ENCODE measurements at places on chromosomes 16 and 17.

DNA sequence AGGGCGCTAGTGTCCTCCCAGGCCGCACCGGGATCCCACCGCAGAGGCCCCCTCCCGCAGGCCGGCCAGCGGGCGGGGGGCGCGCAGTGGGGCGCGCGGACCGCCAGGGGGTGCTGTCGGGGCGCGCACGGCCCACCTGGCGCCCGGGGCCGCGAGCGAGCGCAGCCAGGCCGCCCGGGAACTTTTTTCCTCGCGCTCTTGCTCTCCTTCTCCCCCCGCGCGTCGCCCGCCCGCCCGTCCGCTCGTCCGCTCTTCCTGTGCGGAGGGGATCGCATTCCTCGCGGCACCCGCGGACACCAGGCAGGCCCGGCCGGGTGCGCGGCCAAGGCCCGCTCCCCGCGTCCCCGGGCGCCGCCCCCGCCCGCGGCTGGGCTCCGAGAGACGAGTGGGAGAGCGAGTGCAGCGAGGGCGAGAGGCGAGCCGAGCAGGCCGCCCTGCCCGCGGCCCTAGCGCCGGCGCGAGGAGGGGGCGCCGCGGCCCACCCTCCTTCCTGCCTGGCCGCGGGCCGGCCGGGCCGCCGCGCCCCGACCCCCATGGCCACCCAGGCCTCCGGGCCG lies at the start of gene RAI1:
Gene RAI1, plus strand, starts transcription at position 272 of the 557 bp plus-strand sequence. CDS start 111,491 bp downstream, outside the sequence.
- no peak for DNase-seq

- no peak for DNase-seq
These were observed 52.9 kb downstream of the SNX11 start for GRCh38 chr17:48160177-48161081.

GRCh38 chr16:3508736-3509135 lies 7.9 kb downstream of the CLUAP1 start:
- no peak for DNase-seq

GRCh38 chr16:31107465-31107867 lies 720 bp upstream of the BCKDK start:
- DNase-seq: no peak

- no peak for DNase-seq
These were observed 27.7 kb downstream of the USP7 start for GRCh38 chr16:8935989-8936388.

DNA sequence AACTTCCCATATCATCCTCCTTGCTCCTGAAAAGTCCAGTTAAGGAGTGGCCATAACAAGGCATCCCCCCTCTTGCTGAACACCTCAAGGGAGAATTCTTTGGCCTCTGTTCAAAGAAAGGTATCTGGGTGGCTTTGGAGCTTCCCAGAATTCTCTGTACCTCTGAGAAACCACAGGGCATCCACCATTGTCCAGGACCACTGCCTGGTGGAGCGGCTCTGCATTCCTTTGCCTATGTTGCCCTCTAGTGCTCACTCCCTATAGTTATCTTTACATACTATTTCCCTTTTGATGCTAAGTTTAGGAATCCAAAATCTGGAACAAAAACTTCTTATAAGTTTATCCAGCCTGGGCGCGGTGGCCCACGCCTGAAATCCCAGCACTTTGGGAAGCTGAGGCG lies 30.3 kb downstream of the CHD9NB start:
- DNase-seq: peak; percentile 13

GRCh38 chr17:42403150-42403549 lies 14.9 kb upstream of the STAT3 start:
- DNase-seq: no peak

GRCh38 chr17:45970659-45971058 lies 28.4 kb upstream of the STH start:
- no peak for DNase-seq

- no peak for DNase-seq
These were observed 7.3 kb downstream of the CX3CL1 start for GRCh38 chr16:57379579-57379978.

DNA sequence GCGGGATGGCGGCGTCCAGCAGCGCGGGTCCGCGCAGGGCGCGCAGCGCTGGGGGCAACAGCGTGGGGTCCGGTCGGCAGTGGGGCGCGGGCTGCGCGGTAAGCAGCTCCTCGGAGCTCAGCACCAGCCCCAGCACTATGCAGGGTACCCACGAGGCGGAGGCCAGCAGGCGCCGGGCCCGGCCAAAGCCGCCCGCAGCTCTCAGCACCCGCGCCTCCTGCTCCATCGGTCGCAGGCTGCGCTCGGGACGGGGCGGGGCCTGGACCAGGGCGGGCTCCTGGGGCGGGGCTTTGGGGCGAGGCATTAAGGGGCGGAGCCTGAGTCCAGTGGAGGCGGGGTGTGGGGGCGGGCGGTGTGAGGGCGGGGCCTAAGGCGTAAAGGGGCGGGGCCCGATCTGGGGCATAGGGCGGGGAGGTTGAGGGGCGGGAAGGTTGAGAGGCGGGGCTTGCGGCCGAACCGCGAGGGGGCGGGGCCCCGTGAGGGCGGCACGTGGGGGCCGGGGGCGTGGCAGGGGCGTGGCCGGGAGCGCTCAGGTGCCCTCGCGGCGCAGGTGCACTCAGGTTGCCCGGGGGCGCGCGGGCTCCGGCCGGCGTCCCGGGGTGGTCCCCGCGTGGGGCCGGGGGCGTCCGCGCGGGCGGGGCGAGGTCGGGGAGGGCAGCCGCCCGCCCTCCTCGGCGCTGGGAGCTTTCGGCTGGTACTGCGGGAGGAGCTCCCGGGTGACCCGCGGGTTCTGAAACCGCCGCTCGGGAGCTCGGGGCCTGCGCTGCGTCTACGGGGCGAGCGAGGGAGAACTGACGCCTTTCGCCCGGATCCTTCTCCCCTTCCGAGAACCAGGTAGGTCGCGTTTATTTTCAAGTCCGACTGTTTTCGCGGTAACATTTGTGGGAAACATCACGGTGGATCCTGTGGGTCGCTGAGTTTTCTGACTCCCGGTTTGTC lies 1.4 kb upstream of the SLC22A31 start:
- DNase-seq: no peak

DNA sequence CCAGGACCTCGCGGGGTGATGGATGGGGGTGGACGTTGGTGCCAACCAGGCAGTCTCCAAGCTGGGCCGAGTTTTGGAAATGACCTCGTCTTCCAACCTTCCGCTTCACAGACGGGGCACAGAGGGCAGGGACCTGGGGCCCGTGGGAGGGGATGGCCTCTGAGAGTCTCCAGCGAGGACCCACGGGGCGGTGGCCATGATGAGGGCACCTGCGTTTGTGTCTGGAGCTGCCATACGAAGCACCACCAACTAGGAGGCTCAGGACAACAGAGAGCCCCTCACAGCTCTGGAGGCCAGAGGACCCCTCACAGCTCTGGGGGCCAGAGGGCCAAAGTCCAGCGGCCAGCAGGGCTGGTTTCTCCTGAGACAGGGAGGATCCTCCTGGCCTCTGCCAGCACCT lies 26.5 kb downstream of the SOX8 start:
- DNase-seq: no peak

GRCh38 chr17:80119839-80120238 lies 18.5 kb downstream of the GAA start:
- DNase-seq: no peak

DNA sequence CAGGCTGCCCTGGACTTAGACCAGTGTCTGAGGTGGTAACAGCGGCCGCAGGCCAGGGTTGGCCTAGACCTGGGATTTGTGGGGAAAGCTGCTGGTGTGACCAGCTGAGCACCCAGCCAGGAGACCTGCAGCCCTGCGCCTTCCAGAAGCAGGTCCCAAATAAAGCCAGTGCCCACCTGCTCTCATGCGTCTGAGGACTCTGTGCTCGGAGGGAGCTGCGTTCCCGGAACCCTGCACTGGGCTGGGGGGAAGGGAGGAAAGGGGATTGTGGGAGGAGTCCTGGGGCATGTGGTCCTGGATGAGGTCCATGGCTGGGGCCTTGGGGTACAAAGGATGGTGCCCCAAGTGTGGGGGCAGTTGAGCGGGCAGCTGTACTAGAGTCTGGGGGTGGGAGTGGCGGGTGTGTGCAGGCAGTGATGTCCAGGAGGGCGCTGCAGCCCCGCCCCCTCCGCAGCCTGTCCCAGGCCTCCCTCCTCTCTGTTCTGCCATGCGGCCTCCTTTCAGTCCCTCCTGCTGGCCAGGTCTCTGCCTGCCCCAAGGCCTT lies 1.8 kb upstream of the NECAB2 start:
- no peak for DNase-seq

DNA sequence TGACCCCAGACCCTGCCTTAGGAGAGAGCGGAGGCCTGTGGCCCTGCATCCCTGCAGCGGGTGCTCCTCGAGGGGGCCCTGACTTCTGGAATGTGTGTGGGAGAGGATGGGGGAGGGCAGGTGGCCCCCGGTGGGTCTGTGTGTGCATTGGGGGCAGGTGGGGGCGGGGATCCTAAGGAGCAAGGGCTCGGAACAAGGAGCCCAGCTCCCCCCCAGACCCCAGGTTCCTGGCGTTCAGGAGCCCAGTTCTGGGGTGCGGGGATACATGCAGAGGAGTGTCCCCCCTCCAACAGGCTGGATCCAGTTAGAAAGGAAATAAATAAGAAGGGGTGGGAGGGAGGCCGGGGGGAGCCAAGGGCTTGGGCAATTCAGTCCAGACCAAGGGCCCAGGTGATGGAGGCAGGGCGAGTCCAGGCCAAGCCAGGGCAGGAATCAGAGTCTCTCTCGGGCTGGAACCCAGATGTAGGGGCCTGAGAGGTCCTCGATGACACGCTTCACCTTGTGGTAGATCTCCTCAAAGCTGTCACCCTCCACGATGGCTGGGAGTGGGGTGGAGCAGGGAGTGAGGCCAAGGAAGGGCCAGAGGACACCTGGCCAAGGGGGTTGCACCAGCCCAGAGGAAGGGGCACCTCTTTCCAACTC lies 11.2 kb upstream of the ASGR1 start:
- no peak for DNase-seq

DNA sequence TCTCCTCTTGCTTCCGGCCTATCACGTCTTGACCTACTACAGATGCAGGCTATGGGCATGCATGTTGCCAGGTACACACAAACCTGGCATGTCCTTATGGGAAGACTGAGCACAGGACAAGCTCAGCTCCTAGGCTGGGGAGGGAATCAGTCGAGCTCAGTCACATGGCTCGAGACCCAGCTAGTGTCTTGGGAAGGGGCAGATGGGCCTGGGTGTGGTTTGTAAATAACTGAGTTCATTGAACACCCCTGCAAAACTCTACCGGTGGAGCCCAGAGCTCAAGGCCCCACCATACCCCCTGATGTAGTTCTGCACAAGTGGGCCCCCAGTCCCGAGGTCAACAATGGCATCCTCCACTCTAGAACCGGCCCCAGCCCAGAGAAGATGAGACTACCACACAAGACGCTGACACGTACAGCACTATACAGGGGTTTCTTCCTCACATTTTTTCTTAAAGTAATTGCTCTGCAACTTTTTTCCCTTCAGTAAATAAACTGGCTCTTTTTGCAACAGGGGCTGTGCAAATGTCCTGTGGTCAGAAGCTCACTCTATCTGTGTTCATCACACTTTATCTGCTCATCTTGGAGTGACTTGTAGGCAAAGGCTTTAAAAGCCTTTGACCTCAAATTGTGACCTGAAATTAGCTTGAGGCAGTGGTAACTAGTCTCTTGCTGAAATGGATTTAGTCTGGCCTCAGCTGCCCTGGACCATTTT lies 22.9 kb downstream of the ZNHIT3 start:
- no peak for DNase-seq

DNA sequence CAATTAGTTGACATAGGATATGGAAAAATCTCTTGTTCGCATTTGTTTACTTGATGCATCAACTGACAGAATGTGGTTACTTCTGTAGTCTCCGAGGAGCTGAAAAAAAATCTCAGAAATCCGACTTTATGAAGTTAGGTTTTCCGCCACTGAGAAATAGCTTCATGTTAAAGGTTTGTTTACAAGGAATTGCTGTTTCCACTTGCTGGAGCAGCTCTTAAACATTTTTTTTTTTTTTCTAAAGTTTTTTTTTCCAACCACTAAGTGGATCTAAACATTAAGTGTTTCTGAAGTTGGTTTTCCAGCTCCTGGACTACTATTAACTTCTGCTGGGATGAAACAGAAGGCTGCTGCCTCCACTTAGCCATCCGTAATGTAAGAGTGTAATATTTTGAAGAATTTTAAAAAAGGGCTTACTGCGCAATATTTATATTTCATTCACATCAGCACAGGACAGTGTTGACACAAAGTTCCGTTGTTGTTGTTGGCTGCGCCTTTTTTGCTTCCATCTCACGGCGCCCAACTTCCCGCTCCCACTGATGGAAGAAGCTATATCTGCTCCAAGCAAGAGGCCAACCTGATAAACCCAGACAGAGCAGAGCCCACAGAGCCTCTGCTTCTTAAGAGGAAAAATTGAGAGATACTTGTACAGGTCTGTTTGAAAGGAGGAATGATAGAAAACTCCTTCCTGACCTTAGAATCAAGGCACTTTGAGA lies 167.7 kb upstream of the KCNJ16 start:
- no peak for DNase-seq

DNA sequence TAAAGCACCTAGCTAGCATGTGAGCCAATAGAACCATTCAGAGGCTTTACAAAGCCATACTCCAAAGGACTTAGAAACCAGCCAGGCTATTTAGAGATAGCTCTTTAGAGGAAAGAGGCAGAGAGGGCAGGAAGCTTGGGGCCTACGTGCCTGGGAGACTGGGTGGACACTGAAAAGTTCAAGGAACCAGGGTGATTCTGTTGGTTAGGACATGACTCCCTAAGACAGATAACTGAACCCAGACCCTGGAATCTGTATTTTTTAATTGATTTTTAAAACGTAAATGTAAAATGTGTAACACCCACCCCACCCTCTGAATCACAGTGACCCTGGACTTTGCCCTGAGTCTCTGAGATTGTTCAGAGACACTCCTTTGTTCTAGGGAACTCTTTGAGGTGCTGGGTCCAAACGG lies 16.1 kb upstream of the GNA13 start:
- no peak for DNase-seq

- peak; percentile 28 for DNase-seq
These were observed 467.3 kb downstream of the KCNJ2 start for GRCh38 chr17:70636517-70637133.

DNA sequence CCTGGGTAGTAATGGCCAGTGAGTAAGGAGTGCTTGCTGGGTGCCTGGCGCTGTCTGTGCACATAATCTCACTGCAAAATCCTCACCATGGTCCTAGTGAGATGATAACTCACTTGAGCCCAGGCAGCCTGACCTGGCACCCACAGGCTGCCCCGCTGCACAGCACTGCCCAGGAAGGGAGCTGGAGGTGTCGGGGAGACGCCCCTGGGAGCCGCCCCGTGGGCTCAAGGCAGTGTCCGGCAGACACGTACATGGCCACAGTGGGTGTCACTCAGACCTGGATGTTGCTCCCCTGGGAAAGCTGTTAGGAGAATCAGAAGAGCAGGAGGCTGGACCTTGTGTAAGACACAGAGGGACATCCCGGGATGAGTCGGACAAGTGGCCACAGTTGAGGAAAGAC lies 44.2 kb downstream of the BEAN1 start:
- no peak for DNase-seq
